Stimulated activated CD8-positive, alpha-beta memory T cell treated with anti-CD3 and anti-CD28 coated beads, Interleukin-15, amount 100 ng/mL, for 4 hours (primary cell): ENCODE measurements at places on chromosomes 16 and 17.

- DNase-seq: no peak
Measured at GRCh38 chr17:55303008-55303493, 38.3 kb downstream of the HLF start.

DNA sequence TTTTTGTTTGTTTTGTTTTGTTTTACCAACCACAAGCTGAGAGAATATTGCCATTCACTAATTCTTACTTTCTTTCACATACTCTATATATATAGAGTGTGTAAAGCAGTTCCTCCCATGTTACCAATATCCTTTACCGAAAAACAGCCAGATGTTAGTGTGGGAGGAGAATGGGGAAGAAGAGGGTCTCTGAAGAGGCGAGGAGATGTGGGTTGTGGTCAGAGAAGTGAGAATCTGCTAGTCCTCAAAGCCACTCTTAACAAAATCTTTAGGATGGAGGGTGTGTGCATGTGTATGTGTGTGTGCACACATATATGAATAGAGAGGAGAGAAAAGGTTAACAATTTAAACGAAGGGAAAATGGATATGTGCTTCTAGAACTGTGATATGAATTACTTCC is 80.6 kb downstream of the TUBD1 start:
- DNase-seq: no peak

DNA sequence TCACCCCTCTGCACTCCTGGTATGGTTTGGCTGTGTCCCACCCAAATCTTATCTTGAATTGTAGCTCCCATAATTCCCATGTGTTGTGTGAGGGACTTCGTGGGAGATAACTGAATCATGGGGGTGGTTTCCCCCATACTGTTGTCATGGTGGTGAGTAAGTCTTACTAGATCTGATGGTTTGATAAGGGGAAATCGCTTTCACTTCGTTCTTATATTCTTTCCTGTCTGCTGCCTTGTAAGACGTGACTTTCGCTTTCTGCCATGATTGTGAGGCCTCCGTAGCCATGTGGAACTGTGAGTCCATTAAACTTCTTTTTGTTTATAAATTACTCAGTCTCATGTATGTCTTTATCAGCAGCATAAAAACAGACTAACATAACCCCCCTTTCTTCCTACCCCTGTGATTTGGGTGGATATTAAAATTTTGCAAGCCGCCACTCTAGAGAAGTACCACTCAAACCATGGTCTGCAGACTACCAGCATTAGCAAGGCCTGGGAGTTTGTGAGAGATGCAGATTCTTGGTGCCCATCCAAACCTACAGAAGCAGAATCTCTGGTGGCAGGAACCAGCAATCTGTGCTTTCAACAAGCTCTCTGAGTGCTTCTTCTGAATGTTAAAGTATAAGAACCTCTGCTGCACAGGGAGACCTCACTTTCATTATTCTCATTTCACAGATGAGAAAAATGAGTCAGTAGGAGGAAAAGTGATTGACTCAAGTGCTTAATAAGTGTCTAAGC is 999.5 kb upstream of the EEF2KMT start:
- DNase-seq: no peak

DNA sequence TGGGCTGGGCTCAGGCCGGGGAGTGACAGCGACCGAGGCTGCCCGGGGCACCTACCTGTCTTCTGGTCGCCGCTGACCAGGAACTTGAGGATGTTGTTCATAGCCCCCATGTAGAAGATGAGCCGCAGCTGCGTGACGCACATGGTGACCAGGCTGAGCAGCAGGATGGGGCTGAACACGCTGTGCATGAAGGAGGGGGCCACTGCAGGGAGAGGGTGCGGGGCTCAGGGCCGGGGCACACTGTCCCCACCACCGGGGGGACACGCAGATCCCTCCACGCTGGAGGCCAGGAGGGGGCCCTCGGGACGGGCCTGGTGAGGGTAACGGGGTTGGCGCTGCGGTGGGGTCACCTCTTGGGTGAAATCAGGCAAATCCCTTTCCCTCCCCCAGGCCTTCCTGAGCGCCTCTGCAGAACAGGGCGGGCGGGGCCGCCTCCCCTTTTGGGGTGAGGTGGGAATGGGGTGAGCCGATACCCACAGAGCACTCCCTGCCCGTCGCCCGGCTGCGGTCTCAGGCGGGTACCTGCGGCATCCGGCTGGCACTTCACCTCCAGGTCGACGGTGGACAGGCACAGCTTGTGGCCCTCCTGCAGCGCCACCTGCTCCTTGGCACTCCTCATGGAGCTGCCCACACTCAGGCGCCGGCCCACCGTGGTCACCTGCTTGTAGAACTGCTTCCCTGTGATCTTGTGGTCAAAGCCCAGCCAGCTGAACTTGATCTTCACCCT is 28.3 kb upstream of the PITPNA start:
- no peak for DNase-seq

GRCh38 chr16:15770512-15770911 is 86.3 kb downstream of the MYH11 start:
- no peak for DNase-seq

DNA sequence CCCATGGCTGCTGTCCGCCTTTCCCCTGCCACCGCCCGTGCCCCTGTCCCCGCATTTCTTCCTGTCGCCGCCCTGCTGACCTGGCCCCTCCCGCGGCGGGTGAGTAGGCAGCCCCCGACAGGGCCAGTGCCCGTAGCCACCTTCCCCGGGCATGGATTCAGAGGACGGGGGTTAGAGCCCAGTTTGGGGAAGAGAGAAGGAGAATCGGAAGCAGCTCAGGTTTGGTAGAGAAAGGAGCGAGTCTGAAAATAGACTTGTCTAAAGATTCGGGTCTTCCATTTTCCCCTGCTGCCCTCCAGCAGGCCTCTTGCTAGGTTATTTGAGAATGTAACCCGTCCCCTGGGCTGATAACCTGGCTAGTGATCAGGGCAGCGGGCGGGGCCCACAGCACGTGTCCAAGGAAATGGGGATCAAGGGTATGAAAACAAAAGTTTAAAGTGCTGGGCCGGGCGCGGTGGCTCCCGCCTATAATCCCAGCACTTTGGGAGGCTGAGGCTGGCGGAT is 7.9 kb upstream of the CLDN9 start:
- no peak for DNase-seq

DNA sequence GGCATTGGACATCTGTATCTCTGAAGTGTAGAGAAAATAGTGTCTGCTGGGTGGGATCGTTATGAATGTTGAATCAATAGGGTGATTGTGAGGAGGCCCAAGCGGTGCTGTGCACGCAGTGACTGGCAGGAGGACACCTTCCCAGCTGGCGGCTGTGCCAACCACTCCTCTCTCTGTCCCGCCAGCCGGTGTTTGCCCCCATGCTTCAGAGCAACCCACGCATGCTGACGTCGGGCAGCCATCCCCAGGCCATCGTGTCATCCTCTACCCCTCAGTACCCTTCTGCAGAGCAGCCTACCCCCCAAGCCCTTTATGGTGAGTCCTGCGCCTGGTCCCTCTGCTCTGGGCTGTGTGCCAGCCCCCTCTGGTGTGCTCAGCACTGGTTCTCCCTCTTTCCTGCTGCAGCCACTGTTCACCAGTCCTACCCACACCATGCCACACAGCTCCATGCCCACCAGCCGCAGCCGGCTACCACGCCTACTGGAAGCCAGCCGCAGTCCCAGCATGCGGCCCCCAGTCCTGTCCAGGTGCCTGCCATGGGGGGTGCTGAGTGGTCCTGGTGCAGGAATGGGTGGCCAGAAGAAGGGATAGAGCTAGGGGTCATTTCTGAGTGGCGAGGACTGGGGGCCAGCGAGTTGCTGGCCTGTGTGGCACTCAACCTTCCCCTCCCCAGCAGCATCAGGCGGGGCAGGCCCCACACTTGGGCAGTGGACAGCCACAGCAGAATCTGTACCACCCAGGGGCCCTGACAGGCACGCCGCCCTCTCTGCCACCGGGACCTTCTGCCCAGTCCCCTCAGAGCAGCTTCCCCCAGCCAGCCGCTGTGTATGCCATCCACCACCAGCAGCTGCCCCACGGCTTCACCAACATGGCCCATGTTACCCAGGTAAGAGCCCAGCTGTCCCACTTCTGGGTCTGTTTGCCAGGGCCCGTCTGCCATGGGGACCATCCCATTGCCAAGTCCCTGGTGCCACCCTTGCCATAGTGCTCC is 11.0 kb downstream of the TUFM start:
- no peak for DNase-seq

DNA sequence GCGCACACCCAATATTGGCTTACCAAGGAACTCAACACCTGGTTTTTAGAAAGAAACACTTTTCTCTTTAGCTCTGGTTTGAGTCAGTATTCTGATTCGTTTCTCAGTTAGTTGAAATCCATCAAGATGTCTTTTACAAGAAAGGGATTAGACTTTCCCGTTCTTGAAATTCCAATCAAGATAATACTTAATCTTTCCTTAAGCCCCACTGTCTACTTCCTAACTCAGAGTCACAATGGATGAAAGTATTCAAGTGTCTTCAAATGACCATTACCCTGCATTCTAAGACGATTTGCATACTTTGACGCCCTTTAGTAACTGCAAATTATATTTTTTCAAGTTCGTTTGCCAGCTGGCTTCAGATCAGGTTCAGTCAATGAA is 189.8 kb downstream of the USP22 start:
- no peak for DNase-seq

DNA sequence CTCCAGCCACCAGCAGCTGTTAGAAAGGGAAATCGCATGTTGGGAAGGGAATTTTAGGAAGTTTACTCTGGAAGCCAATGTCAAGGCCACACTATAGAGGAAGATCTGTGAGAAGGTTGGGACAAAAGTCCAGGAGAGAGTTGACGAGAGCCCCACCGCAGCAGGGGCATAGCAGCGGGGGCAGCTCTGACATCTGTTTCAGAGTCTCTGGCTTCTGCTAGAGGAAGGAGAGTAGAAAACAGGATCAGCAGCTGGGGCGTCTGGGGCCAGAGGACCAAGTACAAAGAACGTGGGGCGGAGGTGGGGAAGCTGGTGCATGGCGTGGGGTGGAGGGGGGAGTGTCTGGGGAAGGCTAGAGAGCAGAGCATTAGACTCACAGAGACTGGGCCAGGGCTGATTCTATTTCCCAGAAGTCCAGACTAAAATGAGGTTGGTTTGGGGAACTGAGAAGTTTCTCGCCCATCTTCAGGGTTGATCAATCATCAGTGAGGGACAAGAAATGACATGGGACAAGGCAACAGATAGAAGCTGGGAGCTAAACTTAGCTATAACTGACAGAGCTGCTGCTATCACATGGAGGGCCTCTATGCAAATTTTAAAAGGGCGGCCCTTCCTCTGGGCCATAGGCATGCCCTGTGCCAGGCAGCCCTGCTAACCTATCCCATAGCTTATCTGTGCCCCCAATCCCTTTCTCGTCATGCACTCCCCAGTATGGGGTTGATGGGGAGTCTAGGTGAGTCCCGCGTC is 1.2 kb downstream of the RABEP2 start:
- DNase-seq: no peak

GRCh38 chr16:78770353-78771091 is 671.1 kb downstream of the WWOX start:
- DNase-seq: peak; percentile 49

DNA sequence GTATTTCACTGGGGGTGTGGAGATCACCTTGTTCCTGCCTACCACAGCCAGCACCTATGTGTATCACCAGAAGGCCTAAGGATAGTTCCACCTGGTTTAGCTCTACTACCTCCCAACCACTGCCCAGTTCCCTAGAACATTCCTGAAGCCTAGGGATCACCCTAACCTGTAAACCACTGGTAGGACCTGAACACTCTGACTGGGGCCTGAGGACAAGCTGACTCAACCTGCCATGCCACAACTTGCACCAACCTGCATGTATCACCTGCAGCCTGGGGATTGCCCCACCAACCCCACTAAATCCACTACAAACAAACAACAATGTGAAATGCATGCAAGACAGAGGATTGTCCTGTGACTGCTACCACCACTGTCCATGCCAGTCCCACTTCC is 128.1 kb downstream of the KIF2B start:
- no peak for DNase-seq

DNA sequence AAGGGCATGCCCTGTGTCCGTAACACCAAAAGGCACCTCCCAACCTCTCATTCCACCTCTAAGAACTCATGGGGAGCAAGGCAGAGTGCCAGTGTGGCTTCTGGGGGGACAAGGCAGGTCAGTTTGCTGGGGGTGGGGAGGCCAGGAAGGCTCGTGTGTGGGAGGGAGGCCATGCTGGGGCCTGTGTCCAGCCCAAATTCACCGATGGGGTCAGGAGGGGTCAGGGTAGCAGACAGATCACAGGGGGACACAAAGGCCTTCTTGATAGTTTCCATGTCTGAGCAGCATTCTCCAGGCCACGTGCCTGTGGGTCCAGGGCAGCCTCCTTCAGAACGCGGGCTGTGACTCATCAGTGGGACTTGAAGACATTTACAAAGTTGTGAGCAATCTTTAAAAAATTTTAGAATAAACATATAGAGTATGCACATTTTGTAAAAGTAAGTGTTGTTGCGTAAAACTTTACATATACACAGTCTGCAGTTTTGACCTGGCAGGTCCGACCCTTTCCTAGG is 20.9 kb downstream of the SPACA3 start:
- no peak for DNase-seq

DNA sequence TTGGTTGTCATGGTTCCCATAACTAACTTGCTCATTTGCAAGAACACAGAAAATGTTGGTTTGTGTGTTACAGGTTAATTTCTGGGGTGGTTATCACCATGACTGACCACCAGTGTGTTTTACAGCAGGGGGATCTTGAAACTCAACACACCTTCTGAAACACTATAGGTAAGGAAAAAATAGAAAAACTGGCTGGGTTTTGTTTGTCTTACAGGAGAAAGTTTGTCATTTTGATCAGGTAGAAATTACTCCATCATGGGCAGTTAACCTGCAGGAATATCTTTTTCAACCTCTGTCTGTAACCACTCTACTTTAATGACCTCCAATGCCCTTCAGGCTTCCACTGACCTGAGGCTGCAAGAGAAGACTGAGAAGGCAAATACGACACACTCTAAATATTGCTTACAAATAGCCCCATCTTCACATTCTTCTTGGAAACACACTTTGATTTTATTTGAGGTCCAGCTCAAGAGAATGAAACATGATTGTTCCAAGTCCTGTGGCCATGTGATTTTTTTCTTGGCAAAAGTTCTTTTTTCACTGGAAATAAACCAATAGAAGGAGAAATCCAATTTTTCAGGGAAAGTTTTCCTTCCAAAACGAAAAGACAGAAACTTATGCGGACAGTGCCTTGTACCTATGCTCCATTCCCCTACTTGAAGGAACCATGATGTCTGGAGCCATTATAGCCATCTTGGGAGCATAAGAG is 428.7 kb upstream of the SALL1 start:
- no peak for DNase-seq

DNA sequence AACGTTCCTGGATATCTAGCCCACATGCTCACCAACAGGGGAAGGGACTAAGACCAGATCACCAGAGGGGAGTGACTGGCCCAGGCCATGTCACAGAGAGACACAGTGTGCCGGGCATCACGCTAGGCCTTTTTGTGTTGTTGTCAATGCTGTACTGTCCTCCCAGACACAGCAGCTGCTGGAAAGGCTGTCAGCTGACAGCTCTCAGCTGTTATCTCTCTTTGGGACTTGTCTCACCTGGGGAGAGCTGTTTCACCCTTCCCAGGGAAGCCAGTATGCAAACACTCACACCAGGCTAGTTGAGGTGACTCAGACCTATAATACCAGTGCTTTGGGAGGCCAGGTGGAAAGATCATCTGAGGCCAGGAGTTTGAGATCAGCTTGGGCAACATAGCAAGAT is 19.4 kb downstream of the UNC45B start:
- DNase-seq: no peak
